NCI-H1930 (cell line): ENCODE measurements at places on chromosomes 2 and 18.

- no peak for DNase-seq
Measured at GRCh38 chr2:143734507-143734906, 605.3 kb downstream of the ARHGAP15 start.

- DNase-seq: no peak
Measured at GRCh38 chr2:146461068-146461467, 1383.8 kb upstream of the ACVR2A start.

DNA sequence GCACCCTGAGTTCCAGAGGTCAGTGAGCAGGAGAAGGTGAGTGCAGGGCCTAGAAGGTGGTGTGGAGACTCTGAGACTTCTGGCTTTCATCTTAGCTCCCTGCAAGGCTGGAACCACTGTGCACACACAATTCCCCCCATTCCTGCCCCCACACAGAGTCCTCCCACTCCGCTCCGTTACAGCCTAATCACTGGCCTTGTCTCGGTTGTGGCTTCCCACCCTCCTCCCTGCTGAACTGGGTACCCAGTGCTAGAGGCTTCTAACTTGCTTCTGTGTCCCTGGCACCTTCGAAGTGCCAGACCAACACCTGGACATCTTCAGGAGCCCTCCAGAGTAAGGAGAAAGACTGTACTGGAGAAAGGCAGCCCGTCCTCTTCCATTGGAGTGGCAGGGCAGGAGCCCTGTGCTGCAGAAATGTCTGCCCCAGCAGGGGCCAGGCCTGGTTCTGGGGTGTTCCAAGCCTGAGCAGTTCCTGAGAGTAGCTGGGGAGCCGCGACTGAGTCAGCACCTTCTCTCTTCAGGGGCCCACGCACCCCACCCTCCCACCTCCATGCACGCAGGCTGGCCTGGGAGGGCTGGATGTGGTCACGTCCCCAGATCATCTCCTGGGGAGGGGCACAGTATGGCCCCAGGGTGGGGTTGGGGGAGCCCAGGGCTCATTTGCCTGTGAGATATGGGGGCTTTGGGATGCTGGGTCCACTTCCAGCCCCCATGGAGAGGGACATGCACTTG is 23.4 kb downstream of the CROCC2 start:
- DNase-seq: no peak

GRCh38 chr2:1910021-1910420 is 165.7 kb upstream of the PXDN start:
- no peak for DNase-seq

- DNase-seq: no peak
Measured at GRCh38 chr2:15860760-15861159, 79.6 kb upstream of the MYCN start.

GRCh38 chr18:79574938-79575525 is 104.6 kb upstream of the CTDP1 start:
- DNase-seq: no peak

GRCh38 chr18:49648811-49649210 is 87.0 kb downstream of the LIPG start:
- no peak for DNase-seq

DNA sequence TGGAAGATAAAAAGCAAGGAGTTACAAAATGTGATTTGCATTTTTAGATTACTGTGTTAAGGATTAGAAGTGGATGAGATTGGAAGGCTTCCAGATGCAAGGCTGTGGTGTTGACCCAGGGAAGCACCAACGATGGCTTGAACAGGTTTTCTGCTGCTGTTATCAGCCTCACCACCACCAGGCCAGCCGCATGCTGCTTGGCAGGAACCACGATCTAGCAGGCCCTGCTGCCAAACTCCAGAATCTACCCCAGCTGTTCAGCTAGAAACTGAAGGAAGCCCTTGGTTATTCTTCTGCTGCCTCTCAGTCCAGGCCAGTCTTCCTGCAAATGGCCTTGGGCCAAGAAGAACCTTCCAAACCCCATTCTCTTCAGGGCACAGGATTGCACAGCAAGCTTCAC is 133.9 kb downstream of the MTCL1 start:
- no peak for DNase-seq

- no peak for DNase-seq
Measured at GRCh38 chr18:11993264-11993916, 12.1 kb downstream of the IMPA2 start.

DNA sequence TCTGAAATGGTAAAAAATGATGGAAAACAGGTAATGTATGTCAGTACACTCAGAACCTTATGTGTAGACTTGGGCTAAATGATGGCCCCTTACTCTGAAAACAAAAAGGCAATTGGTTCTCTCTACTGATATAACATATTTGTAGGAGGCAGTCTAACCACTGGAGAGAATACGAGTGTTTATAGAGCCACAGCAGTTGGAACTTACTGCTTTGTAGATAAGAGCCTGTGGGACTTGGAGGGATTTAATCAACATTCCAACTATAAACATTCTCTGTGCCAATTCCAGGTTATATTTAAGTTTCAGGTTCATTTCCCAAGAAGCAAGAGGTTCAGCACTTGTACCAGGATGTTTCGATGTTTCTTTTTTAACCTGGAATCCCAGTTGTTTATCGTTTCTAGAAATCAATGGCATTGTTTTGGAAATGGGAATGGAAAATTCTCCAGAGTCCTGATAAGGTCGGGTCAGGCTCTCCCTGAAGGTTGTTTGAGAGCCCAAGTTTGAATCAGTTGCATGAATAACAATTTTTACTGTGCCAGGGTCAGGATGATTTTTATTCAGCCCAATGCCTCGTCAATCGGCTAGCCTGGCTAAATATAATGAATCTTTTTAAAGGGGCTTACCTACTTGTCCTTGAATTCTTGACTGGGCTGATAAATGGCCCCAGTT is 278.4 kb upstream of the FAM98A start:
- no peak for DNase-seq

DNA sequence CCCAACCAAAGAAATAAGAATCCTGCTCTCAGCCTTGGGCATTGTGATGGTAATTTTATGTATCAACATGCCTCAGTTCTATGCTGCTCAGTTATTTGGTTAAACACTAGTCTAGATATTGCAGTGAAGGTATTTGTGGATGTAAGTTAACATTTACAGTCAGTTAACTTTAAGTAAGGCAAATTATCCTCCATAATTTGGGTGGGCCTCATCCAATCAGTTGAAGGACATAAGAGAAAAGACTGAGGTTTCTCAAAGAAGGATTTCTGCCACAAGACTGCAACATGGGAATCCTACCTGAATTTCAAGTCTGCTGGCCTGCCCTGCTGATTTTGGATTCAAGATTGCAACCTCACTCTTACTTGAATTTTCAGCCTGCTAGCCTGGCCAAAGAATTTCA is 975.5 kb upstream of the ACVR2A start:
- no peak for DNase-seq

- no peak for DNase-seq
Measured at GRCh38 chr2:232621186-232621585, 12.2 kb upstream of the EFHD1 start.

GRCh38 chr2:72681016-72681995 is 144.5 kb downstream of the EXOC6B start:
- DNase-seq: no peak

DNA sequence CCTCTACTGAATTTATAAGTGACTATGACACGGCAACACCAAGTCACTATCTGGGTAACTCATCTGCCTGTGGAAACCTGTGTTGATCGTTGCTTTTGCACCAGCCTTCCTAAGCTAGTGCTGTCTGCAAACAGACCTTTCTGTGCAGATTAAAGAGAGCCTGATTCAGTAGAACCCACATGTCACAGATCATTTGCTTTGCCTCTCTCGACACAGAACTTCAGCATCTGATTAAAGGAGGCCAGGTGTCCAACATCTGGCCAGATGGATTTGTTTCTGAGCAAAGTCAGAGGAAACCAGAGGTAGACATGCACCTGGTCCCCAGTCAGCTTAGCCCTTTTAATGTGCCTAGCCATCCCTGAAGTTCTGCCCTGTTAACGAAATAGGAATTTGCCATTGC is 15.0 kb upstream of the TTR start:
- DNase-seq: no peak
